ENCODE measurements at places on chromosomes 6 and 20.

DNA sequence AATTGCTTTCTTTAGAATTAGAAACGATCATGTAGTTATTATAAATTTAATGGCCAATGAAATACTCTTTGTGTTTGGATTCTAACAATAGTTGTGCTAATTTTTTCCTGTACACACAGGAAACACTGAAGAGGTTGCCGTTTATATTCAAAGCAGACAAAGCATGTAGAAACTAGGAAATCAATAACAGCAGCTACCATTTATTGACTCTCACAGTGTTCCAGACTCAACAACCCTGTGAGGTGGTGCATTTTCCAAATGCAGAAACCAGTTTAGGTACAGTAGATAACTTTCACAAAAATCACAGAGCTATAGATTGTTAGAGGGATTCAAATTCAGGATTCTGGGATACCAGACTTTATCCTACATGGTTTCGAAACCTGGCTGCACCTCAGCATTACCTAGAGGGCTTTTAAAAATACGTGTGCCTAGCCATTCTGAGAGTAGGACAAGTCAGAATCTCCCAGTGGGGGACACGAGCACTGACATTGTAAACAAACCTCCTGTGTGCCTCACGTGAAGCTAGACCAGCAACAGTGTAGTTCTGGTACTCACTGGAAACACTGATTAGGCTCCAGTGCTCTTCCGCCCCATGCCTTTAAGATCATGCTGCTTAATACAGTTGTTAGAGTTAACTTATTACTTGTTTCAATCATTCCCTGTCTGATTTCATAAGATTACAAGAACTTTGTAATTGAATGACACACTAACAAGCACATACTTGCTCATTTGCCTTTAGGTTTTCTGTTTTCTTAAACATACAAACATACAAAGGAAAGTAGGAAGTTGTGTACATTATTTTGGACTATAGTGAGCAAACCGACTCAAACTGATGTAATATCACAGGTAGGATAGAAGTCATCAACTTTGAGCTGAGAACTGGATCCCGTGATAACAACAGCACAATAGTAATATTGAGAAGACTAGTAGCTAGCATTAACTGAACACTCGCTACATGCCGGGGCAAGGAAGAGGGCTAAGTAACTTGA is 65.8 kb downstream of the MAP3K4 start:
- H3K4me3 ChIP-seq, result no peak overlapping the region
- peak overlapping the region; percentile 26 for H3K27ac ChIP-seq
- no peaks in the 10 kb centered on the region for H3K27me3 ChIP-seq
- DNase-seq, result no peak

DNA sequence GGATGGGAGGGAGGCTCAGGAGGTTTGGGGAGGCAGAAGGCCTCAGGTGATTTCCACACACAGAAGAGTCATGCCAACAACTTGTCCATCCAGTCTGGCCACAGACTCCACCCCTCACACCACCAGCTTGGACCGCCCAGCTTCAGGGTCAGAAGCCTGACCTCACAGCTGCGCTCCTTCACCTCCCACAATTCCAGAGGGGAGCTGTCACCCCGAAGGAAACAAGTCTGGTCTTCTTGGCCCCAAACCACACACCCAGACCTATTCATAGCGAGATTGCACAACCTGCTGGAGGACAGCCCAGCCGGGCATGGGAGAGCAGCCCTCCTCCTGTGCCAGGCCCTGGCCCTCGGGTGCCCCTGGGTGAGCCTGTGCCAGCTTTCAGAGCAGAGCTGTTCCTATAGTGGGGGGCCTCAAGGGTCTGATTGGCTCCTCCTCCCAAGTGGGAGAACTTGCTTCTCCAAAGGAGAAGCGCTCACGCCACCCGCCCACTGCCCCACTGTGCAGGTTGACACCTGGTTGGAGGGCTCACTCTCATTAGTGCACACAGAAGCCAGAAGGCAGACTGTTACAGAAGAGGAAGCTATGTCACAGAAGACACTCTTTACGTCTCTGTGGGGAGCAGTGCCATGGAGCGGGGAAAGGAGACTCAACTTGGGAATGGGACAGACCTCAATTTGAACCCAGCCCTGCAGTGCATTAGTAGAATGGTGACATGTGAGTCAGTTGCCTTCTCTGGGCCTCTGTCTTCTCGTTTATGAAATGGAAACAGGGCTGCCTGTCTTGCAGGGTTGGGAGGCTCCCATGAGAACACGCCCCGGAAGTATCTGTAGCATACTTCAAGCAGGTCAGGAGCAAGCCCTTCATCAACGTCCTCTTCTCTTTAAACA is 128.8 kb downstream of the FOXO3 start:
- H3K4me3 ChIP-seq, result no peak overlapping the region
- peaks cover 4% of the 10 kb centered on the region for H3K4me1 ChIP-seq
- no peaks in the 10 kb centered on the region for H3K36me3 ChIP-seq

DNA sequence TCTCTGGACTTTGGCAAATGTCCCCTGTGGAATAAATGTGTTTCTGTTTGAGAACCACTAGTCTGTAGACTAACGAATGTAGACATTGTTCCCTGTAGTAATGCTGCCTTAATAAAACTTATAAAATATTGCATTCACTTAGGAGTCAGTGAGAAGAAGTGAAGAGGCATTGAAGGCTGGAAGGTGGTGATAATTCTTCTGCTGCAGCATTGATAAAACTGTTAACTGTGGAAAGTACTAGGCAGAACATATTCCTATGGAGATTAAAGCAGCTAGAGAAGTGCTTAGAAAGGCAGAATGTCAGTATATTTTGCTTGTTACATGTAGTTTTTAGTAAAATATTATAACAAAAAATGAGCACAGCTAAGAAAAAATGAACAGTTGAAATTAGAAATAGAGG is 4.8 kb downstream of the PGK2 start:
- no peak for DNase-seq
- H3K27me3 ChIP-seq, result no peaks in the 10 kb centered on the region
- H3K36me3 ChIP-seq, result no peaks in the 10 kb centered on the region
- no peak overlapping the region for H3K27ac ChIP-seq
- no peak overlapping the region for H3K4me3 ChIP-seq

DNA sequence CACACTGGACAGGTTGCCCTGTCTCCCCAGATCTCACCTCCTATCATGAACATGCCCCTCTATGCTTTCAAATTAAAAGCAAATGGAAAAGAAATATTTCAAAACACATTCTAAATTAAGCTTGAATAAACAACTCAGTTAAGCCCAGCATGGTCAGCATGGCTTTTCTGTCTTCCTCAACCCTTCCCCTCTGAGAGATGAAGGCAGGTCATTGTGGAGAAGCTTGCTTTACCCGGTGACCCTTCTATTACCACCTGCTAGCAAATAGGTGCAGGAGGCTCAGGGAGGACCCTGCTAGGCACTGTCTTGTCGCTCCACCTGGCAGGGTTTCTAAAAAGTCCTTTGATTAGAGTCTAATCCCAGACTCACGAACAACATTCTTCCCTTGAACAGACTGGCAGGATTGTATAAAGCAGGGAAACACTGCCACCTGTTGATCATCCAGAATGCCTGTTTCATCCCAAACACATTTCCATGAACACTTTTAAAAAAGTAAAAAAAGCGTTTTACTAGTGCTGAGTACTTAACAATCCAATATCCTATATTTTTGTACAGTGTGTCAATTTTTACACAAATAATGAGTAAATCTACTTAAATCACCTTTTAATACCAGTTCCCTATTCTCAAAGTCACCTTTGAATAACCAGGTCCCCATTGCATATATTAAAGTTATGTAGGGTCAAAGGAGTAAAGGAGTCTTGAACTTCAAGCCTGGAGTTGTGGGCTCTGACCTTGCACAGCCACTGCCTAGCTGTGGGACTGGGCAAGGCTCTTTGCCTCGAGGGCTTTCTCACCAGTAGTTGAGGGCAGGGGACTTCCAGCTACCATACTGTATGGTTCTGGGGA is 75.5 kb downstream of the GPR6 start:
- H3K4me3 ChIP-seq, result no peak overlapping the region
- H3K36me3 ChIP-seq, result no peaks in the 10 kb centered on the region

GRCh38 chr6:165915022-165915770 is 252.2 kb upstream of the PDE10A start:
- peaks cover 8% of the 10 kb centered on the region for H3K27me3 ChIP-seq
- no peak for DNase-seq
- H3K4me3 ChIP-seq, result no peak overlapping the region
- no peaks in the 10 kb centered on the region for H3K4me1 ChIP-seq
- H3K27ac ChIP-seq, result no peak overlapping the region
- H3K36me3 ChIP-seq, result no peaks in the 10 kb centered on the region

DNA sequence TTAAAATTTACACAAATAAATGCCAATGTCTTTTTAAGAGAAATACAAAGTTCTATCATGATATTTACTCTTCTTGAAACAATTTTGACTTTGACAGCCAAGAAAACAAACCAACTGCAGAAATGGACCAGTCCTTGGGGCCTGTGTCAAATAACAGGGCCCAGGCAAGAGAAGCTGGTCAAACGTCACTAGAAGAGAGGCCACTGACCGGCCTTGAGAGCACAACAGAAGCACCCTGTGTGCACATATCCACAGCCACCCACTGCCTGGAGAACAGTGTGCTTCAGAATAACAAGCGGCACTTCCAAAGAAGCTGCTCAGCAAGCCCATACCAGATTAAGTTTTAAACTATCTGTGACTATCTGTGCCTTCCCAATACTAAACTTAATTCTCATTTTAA is 14.8 kb downstream of the APMAP start:
- no peak overlapping the region for H3K4me3 ChIP-seq
- H3K4me1 ChIP-seq, result no peaks in the 10 kb centered on the region
- no peak for DNase-seq
- H3K27me3 ChIP-seq, result no peaks in the 10 kb centered on the region
- H3K36me3 ChIP-seq, result no peaks in the 10 kb centered on the region

GRCh38 chr6:35056952-35057351 is 84.2 kb downstream of the TCP11 start:
- no peaks in the 10 kb centered on the region for H3K4me1 ChIP-seq
- H3K27me3 ChIP-seq, result no peaks in the 10 kb centered on the region
- H3K36me3 ChIP-seq, result peaks cover 7% of the 10 kb centered on the region
- no peak for DNase-seq

Data from cardiac muscle cell (in vitro differentiated cells and primary cell).